ENCODE measurements at places on chromosomes 4 and X. TPM values are rescaled to one million over a fixed set of nuclear protein-coding genes. Genes with fewer than 3 reads are reported as not detected.

The MAGEB2 gene
- total RNA-seq = not detected

The ZNF732 gene
- total RNA-seq = not detected

The SH2D1A gene
- 40.9 TPM for total RNA-seq

The EIF1AX gene
- 147 TPM for total RNA-seq

The SSX2B gene
- total RNA-seq = not detected

DNA sequence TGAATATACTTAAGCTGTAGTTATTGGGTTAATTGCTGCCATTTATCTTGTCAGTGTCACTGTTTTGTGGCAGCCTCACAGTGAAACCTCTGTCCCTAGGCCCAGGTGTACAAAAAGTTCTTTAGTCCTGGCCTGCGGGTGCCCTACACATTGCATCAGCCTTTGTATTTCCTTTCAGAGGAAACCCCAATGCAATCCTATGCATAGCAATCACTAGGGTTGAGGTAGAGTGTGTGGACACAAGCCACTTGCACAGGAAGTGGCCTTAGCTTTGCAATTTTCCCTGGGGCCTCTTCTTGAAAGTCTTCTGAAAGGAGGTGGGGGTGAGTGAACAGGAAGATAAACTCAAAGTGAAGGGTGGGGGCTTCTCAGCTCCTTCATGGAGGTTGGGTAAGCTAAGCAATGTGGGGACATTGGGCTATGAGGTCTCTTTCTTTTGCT is 27.8 kb downstream of the VSIG4 start:
- H3K4me3 ChIP-seq = no peak overlapping the region
- H3K27me3 ChIP-seq = no peaks in the 10 kb centered on the region
- DNase-seq = peak; percentile 54
- peaks cover 57% of the 10 kb centered on the region for H3K4me1 ChIP-seq

DNA sequence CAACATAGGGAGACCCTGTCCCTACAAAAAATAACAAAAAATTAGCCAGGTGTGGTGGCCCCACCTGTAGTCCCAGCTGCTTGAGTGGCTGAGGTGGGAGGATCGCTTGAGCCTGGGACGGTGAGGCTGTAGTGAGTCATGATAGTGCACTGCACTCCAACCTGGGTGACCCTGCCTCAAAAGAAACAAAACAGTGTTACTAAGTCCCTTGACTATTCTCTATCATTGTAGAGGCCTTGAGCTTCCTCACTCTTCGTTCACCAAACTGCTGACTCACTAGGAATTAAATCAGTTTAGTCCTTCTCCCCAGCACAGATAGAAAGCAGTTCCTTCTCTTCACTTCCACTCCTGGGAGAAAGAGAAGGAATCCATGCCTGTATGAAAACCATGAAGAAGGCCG is 14.5 kb downstream of the CDS1 start:
- DNase-seq = no peak
- no peak overlapping the region for H3K4me3 ChIP-seq
- H3K27me3 ChIP-seq = no peaks in the 10 kb centered on the region
- H3K36me3 ChIP-seq = no peaks in the 10 kb centered on the region
- H3K4me1 ChIP-seq = peaks cover 2% of the 10 kb centered on the region

- DNase-seq = peak; percentile 64
- no peaks in the 10 kb centered on the region for H3K27me3 ChIP-seq
- H3K4me3 ChIP-seq = no peak overlapping the region
- H3K36me3 ChIP-seq = no peaks in the 10 kb centered on the region
- H3K4me1 ChIP-seq = no peaks in the 10 kb centered on the region
- no peak overlapping the region for H3K27ac ChIP-seq
Measured at GRCh38 chrX:24294619-24295018, 19.2 kb downstream of the SUPT20HL2 start.

DNA sequence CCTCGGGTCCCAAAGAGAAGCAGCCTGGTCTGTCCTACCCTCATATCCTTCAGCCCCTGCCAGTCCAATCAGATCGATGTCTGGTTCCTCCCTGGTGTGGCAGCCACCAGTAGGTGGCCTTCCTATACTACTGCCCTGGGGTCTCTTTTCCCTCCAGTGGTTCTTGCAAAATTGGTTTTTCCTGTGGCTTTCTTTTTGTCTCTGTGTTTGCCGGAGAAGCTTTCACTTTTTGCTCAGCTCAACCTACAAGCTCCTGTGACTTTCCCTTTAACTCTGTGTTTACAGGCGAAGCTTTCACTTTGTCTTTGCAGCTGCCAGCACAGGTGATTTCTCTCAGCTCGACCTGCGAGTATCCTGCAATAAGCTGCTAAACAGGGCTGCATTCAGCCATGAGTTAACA is 46.8 kb downstream of the UGT2A3 start:
- H3K4me3 ChIP-seq = no peak overlapping the region
- no peaks in the 10 kb centered on the region for H3K36me3 ChIP-seq
- no peaks in the 10 kb centered on the region for H3K27me3 ChIP-seq
- H3K4me1 ChIP-seq = no peaks in the 10 kb centered on the region
- H3K27ac ChIP-seq = no peak overlapping the region
- no peak for DNase-seq

DNA sequence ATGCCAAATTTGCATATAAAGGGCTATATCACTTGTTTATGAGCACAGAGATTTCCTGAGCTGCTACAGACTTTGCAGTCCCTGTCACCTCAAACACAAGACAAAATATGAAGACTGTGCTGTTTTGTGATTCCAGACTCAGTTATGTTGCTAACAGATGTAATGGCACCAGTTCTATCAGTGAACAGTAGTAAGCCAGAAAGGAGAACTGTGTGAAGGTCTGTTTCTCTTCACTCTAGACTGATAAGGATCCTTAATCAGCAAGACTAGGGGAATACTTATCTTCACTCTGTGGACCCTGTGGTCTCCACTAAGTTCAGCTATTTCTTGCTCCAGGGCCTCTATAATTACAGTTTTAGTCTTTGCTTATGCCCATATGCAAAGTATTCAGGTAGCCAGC is 82.7 kb downstream of the ANXA5 start:
- no peaks in the 10 kb centered on the region for H3K4me1 ChIP-seq
- H3K27me3 ChIP-seq = peaks cover 17% of the 10 kb centered on the region
- H3K27ac ChIP-seq = no peak overlapping the region
- no peak overlapping the region for H3K4me3 ChIP-seq

All from activated CD8-positive, alpha-beta T cell treated with anti-CD3 and anti-CD28 coated beads for 36 hours (primary cell).